ENCODE measurements at places on chromosomes 1 and 21.
A peak's percentile ranks its signal among the peaks of the same experiment; 100 is the strongest.

DNA sequence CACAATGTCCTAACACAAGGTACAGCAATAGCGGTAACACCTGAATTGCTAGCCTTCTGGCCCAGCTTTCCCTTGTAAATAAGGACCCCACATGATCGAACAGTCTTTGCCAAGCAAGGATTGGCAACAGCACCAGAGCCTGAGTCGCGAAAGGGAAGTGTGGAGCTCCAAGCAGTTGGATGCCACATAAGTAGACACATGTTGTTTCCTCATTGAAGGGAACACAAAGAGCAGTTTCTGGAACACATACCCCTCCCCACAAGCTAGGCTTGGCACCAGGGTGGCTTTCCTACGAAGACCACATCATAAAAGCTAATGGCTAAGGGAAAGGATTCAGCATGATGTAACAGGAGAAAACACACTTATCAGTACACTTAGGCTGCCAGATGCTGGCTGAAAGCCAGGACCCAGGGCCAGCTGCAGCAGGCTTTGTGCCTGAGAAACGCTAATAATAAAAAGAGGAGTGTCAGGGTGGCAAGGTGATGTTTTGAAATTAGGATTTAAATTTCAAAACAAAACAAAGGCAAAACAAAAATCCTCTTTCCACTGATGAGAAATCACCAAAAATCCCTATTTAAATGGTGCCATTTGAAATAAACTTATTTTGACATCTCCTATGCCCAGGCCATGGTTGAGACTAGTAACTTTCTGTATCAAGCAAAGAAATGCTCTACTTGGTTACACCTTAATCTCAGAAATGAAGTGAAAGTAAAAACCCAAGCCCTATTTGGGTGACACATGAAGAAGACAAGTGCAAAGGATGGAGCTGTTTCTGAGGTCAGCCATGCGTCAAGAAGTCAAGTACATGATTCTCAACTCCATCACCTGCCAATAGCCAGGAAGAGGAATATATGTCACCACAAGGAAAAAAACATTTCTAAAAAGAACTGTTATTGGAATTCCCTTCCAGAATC is 11.9 kb upstream of the CPLANE2 start:
- peak; percentile 88 for DNase-seq

- DNase-seq = no peak
Observed at GRCh38 chr1:236836157-236836556, 41.1 kb downstream of the MTR start.

GRCh38 chr21:36186081-36186480 is 29.5 kb downstream of the DOP1B start:
- DNase-seq = no peak

- no peak for DNase-seq
Observed at GRCh38 chr1:221343136-221343535, 398.8 kb downstream of the DUSP10 start.

DNA sequence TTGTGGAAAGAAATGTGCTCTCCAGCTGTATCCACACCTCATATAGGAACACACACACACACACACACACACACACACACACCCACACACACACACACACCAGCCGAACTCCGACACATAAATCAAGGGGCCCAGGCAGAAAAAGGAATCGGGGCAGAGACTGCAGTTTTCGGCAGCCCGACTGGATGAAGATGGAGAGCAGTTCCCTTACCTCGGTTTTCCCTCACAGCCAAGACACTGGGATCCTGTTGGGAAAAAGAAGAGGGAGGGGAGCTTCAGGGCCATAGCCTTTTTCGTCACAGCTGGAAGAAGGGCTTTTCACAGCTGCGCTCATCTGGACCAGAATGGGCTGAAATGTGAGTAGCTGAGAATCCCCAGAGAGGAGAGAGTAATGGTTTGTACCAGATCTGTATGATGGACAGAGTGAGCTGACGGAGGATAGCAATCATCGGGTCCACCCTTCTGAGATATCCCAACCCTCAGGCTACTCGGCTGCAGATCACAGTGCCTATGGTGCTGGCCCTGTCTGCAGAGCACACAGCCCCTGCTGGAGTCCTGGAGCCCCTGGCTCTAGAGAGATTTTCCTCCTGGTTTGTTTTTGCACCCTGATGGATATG is 37.7 kb downstream of the PIK3C2B start:
- no peak for DNase-seq

DNA sequence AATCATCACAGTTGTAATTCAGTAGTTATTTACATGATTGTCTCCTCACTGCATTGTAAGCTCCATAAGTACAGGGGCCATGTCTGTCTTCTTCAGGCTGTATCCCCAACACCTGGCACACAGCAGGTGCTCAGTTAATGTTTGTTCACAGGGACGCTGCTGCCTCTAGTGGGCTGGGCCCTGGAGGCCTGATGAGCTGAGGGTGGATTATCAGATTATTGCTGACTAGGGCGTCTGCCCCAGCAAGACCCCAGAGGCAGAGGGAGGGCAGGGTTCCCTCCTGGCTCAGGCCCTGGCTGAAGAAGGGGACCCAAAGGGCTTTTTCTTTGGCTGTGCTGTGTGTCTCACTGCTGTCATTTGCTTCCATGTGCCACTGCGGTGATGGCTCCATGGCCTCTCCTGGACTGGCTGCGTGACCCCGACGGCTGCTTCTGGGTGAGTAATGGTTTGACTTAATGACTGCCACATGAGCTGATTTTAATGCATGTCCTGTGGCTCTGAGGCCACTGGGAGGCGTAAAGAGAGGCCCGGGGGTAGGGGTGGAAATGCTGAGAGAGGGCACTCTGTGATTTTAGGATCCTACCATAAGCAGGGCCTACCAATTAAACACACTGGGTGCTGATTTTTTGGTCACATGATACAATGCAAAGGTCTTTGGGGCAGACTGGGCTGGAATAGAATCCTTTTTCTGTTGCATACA is 20.8 kb upstream of the EPB41 start:
- no peak for DNase-seq

GRCh38 chr1:227032396-227032795 is 92.3 kb downstream of the COQ8A start:
- no peak for DNase-seq

- no peak for DNase-seq
Observed at GRCh38 chr1:175708787-175709186, 34.6 kb downstream of the TNR start.
